ENCODE measurements at places on chromosomes 5 and 9.

- DNase-seq = no peak
Measured at GRCh38 chr5:35341189-35341588, 110.9 kb upstream of the PRLR start.

- no peak for DNase-seq
Measured at GRCh38 chr9:112582371-112583262, 96.0 kb downstream of the KIAA1958 start.

GRCh38 chr9:92960561-92961290 lies 13.4 kb downstream of the FGD3 start:
- no peak for DNase-seq

GRCh38 chr5:81353189-81353588 lies 40.7 kb downstream of the ACOT12 start:
- DNase-seq = no peak

DNA sequence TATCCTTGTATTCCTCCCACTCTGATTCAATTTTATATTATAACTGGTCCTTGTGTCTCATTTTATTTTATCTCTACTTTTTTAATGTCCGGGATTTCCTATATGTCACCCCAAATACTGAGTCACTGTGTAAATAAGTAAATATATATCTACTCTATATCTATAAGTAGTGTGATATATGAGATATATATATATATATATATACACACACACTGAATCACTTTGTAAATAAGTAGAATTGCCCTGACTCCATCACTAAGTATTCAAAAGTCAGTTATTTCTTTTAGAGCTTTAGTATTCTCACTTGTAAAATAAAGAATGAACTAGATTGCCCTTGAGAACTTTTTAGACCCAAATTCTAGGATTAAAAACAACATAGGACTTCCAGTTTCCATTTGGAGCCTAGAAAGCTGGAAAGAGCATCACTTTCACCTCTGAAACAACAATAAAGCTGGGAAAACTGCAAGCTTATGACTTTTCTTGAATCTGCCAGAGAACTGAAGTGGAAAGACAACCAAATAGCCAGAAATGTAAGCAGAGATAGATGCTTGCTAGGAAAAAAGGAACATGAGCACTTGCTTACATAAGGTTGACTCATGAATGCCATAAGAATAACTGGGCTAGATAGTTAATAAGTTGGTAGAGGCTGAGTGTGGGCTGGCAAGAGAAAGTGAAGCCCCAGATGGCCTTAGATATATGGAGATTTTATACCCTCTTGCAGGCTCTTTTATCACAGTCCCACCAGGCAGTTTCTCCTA lies 171.1 kb upstream of the TLX3 start:
- no peak for DNase-seq

GRCh38 chr9:132939169-132939568 lies 5.2 kb downstream of the TSC1 start:
- DNase-seq = no peak

DNA sequence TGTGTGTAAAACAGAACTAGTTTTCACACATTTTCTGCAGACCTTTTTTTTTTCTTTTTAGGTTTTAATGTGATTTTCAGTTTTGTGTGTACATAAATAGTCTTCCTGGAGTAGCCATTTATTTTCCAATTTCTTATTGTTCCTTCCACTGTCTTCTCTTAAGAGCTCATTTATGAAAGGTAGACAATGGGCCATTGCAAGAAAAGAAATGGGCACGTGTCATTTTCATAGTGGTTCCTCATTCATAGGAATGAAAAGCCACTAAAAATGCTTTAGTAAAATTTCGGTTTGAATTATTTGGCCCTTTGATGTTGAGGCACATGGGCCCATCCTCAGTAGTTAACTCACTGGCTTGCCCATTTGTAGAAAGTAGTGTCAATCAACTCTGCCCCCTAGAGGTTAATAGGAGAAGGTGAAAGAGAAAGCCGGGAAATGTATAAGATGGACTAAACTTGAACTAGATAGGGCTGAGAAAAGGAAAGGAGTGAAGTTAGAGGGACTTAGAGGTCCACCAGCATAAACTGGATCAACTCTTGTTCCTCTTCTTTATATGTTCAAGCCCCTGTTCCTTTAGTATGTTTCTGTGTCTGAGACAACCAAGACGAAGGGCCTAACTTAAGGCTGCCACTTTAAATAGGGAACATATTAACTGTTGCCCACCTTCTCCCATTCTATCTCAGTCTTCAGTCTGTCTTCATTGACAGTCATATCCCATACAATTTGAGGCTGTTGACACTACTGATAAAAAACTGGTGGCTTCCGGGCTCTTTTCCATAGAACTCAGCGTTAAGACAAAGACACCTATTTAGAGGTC lies 72.6 kb downstream of the SMARCA2 start:
- DNase-seq = no peak

GRCh38 chr5:159777049-159777660 lies 139.1 kb upstream of the ADRA1B start:
- no peak for DNase-seq

GRCh38 chr9:71363286-71363961 lies 242.0 kb upstream of the TRPM3 start:
- DNase-seq = no peak

DNA sequence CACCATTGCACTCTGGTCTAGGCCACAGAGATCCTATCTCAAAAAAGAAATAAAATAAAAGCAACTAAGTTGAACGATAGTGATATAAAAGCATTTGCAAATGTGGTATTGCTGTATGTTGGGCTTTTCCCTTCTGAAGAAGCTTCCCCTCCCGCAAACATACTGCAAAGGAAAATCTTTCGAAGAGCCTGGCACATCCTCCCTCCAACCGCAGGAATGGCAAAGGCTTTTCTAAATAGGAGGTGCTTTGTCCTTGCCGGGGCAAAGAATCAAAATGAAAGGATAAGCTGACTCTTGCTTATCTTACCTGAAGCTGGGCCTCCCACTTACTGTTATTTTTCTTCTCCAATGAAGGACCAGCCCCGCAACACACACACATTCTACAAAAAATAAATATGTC lies 45.8 kb downstream of the SERINC5 start:
- DNase-seq = no peak

DNA sequence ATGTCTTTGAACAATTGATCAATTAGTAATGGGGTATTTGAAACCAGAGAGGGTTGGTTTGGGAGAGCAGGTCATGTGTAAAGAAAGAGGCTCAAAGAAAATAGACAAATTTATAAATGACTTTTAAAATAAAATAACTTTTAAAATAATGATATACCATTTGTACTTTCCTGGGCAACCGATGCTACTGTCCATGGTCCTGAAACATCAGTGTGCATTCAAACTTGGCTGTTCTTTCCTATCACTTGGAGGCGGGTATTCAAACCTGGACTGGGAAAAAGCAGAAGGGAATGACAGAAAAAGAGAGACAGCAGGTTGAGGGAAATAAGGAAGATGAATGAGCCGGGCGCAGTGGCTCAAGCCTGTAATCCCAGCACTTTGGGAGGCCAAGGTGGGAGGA lies 1446.4 kb upstream of the WWC1 start:
- DNase-seq = no peak

DNA sequence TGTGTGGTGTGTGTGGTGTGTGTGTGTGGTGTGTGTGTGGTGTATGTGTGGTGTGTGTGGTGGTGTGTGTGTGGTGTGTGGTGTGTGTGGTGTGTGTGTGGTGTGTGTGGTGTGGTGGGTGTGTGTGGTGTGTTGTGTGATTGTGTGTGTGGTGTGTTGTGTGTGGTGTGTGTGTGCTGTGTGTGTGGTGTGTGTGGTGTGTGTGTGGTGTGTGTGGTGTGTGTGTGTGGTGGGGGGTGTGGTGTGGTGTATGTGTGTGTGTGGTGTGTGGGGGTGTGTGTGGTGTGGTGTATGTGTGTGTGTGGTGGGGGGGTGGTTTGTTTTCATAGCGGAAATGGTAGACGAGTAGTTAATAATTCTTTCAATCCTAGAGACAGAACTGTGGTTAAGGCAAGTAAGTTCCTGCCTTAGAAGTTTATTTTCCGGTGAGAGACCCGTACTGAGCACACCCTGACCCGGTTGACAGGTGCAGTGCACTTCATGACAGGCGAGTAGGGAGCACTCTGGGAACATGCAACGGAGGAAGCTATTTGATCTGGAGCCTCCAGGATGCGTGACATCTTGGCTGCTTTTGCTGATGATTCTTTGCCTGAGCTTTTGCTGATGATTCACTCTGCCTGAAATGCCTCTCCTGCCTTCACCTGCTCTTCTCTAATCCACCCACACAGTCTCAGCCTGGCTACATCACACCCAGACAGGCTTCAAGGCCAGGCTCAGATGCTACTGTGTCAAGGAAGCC lies 21.7 kb upstream of the FAT2 start:
- DNase-seq = no peak

GRCh38 chr9:94277885-94278536 lies 18.9 kb downstream of the ZNF169 start:
- no peak for DNase-seq

DNA sequence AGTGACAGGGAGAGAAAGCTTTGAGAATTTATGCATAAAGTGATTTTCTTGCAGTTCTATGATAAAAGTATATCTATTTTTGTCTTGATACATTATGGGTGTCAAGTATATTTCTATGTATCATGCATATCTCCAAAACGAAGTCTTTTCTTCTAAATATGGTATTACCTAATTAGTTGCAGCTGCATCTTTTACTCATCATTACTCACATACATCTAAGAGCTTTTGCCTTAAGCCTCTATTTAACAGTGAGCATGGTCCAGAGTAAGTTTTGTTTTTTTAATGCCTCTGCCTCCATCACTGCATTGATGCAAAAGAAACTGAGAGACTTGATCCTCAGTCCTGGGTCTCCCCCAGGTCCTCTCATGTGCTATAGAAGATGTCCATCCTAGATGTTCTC lies 40.0 kb upstream of the SMC5 start:
- no peak for DNase-seq

GRCh38 chr5:76546497-76547102 lies 76.6 kb downstream of the F2RL2 start:
- no peak for DNase-seq

GRCh38 chr5:148902478-148902877 lies 76.1 kb downstream of the ADRB2 start:
- no peak for DNase-seq

GRCh38 chr9:86201474-86202337 lies 57.8 kb downstream of the C9orf153 start:
- DNase-seq = no peak

- no peak for DNase-seq
Measured at GRCh38 chr5:31630931-31631330, 8.0 kb upstream of the PDZD2 start.

DNA sequence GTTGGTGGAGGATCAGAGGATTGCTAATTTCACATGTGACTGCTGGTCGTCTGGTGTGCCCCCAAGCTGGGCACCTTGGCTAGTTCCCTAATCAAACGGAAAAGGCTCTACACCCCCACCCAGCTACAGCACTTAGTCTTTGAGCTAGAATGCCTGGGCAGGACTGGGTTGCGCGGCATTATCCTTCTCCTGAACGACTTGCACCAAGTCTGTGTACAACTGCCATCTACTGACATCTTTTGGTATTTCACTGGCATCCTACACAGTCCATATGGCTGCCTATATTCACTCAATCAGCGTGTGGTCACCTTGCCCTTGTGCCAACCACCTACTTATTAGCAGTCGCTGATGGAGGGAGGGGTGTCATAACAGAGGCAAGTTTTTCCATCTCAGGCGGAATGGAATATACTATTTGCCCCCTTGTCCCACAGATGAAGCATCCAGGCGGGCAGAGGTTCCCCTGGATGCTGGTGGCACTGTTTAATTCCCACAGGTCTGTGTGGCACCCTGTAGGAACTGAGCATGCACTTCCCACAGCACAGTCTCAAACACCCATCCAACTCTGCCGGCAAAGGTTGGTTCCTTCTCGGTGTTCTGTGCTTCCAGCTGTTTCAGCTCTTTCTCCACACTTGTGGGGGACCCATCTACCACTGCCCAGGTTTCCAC lies 150.1 kb downstream of the OSTF1 start:
- DNase-seq = no peak

GRCh38 chr9:126973651-126974529 lies 59.3 kb downstream of the RALGPS1 start:
- DNase-seq = no peak

- no peak for DNase-seq
Measured at GRCh38 chr5:83219495-83219894, 142.1 kb downstream of the XRCC4 start.

- peak; percentile 42 for DNase-seq
Measured at GRCh38 chr5:392431-392988, 50.5 kb upstream of the EXOC3 start.
